Activated CD4-positive, alpha-beta T cell treated with anti-CD3 and anti-CD28 coated beads, Interleukin-2, amount 10 ng/mL, durations not matched to agents 7 days and 5 days (primary cell): ENCODE measurements at places on chromosomes 13 and 19. TPM values are rescaled to one million over a fixed set of nuclear protein-coding genes. Genes with fewer than 3 reads are reported as not detected.

- DNase-seq = no peak
Observed at GRCh38 chr19:14649020-14649419, 25.6 kb downstream of the ADGRE3 start.

DNA sequence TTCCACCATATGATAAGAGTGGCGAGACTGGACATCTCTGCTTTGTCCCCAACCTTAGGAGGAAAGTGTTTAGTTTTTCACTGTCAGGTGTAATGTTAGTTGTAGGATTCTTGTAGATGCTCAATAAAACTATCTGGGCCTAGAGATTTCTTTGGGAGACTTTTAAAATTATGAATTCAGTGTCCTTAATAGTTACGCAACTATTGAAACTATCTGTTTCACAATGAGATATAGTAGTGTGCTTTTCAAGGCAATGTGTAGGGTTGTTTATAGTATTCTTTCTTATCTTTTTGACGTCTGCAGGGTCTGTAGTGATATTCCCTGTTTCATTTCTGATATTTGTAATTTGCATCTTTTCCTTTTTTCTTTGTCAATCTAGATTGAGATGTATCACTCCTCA lies 33.2 kb upstream of the F7 start:
- no peak for DNase-seq

DNA sequence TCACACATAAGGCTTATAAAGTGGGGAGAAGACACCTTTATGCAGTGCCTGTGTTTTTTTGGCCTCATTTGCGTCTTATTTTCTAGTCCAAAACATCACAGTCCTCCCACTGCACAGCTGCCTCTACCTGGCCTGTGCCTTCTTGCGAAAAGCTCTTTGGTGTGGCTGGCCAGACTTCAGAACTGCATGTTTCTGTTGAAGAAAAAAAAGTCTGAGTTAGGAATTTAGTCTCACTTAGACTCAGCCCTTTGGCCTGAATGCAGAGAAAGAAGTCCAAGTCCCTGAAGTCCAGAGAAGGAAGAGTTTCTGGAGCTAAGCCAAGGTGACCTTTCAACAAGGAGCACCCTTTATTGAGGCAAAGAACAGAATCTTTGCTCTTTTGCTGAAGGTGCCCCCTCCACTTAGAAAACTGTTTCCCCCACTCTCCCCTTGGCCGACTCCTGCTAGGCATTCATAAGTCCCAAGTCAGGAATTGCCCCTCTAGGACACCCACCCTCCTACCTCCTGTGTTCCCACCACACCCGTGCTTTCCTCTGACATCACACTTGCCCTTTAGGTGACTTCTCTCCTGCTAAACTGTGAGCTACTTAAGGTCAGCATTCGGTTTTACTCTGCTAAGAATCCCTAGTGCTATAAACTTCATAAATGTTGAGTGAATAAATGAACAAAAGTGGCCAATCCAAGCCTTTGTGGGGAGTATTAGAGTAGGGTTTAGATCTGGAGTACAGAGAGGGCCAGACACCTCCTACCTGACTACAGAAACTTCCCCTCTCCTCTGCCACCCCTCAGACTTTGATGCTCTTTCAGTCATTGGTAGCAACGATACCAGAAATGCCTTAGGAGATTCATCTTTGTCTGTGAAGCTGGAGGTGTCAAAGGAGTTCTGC lies 226.8 kb downstream of the LACC1 start:
- DNase-seq = no peak

GRCh38 chr13:36352350-36352749 lies 6.2 kb upstream of the SPART start:
- no peak for DNase-seq

GRCh38 chr19:19743176-19743575 lies 10.3 kb upstream of the ZNF14 start:
- no peak for DNase-seq

- no peak for DNase-seq
Observed at GRCh38 chr19:30064348-30064699, 122.3 kb downstream of the URI1 start.

The GPR183 gene
- total RNA-seq = 45.1 TPM

The ZNF790 gene
- total RNA-seq = 8.0 TPM

The RNF113B gene
- total RNA-seq = not detected

DNA sequence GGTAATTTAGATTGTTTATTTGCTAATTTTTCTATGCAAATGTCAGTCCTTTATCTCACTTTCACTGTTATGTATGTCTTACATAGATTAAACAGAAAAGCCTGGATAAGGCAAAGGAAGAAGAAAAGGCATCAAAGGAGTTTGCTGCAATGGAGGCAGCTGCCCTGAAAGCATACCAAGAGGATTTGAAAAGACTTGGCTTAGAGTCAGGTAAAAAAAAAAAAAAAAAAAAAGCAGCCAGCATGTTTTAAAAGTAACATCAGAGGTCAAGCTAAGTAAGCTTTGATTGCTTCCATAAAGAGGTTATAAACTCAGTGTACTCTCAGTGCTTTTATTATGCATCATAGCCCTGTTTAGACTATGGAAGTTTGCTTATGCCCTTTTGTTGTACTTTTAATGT lies 3.8 kb downstream of the WBP4 start:
- DNase-seq = no peak

The GAPDHS gene
- not detected for total RNA-seq

GRCh38 chr19:19559931-19560330 lies 21.9 kb downstream of the CILP2 start:
- DNase-seq = peak; percentile 18

- DNase-seq = no peak
Observed at GRCh38 chr13:27355894-27356293, 68.5 kb upstream of the GTF3A start.

DNA sequence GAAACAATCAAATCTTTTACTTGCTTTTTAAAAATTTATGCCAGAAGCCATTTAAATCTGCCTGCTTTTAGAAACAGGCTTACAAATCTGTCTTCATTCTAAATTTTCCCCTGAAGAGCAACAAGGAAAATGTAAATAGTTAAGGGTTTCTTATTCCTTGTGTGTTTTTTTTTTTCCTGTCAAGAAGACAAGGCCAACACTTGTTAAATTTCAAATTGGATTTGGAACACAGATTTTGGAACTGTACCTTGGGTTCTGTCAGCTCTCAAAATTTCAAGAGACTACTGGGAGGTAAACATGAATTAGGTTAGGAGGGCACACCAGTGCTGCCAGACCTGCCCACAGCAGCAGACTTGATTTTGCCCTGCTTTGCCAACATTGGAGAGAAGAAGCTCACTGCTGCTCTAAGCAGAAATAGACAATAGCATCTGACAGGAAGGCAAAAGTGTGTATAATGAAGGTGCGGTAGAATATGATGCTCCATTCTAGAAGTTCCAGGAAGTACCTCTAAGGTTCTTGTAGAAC lies 121.7 kb downstream of the NHLRC3 start:
- no peak for DNase-seq

DNA sequence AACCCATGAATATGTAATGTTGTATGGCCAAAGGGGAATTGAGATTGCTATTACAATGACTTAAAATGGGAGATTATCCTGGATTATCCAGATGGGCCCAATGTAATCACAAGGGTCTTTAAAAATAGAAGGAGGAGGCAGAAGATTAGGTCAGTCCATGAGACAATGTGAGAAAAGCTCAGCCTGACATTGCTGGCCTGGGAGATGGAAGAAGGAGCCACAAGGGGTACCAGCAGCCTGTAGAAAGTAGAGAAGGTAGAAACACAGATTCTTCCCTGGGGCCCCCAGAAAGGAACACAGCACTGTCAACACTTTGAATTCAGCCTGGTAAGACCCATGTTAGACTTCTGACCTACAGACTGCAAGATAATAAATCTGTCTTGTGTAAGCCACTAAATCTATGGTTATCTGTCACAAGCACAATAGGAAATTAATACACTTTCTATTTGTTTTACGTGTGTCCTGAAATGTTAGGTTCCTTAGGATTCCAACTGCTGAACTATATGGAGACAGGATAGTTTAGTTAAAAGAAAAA lies 132.9 kb upstream of the SERP2 start:
- DNase-seq = no peak

The CEACAM4 gene
- not detected for total RNA-seq

GRCh38 chr19:29248332-29248844 lies 35.4 kb upstream of the UQCRFS1 start:
- no peak for DNase-seq

DNA sequence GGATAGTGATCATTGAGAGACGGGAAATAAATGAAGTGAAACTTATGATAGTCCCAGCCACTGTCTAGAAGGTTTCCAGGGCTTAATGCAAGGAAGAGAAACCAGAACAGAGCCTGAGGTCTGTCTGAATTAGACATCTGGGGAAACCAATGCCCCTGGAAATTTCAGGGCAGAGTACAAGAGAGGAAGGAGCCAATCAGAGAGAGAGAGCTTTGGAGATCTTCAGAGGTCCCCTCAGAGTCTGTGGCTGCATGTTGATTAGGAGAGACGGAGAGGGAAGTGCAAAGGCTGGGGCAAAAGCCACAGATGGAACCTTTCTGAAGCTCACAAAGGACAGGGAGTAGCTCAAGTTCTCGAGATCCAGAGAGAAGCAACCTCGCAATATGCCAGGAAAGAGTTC lies 378.0 kb downstream of the DNAJC15 start:
- no peak for DNase-seq

DNA sequence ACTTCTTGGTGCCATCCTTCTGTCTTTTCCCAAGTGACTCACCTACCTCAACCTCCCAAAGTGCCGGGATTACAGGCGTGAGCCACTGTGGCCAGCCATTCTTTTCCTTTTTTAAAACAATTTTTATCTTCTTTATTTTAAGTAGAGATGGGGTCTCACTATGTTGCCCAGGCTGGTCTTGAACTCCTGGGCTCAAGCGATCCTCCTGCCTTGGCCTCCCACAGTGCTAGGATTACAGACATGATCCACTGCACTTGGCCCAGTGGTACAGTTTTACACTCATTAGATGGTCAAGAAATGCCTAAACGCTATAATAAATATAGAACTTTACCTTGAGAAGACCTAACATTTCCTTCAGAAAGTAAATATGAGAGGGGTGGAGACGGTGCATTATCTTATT lies 24.5 kb downstream of the GP6 start:
- DNase-seq = no peak

- DNase-seq = no peak
Observed at GRCh38 chr13:33073338-33073737, 57.1 kb downstream of the KL start.

The CYP4F8 gene
- not detected for total RNA-seq

- no peak for DNase-seq
Observed at GRCh38 chr13:25046985-25047511, 48.9 kb upstream of the PABPC3 start.

DNA sequence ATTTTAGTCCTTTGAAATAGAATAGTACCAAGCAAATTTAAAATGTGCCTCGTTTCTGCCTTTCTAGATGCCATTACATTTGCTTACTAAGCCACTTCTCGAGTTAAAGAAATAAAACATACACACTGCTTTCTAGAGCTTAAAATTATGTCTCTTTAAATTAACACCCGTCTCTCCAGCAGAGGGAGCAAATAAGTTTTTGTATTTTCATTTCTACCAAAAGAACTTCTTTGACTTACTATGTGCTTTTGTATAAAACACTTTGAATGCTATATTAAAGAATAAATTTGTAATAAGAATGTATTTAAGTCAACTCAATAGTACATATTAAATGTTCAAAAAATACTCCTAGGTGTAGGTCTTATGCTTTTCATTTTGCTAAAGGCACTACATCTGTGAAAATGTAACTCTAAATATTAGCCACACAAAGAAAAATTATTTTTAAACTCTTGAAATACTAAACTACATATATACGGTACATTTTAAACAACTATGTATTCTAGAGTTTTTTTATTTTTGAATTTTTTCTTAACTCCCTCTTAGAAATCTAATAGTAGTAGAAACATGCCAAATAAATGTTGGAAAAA lies 269.3 kb upstream of the MIR17HG start:
- no peak for DNase-seq

The ZNF737 gene
- total RNA-seq = 18.9 TPM

DNA sequence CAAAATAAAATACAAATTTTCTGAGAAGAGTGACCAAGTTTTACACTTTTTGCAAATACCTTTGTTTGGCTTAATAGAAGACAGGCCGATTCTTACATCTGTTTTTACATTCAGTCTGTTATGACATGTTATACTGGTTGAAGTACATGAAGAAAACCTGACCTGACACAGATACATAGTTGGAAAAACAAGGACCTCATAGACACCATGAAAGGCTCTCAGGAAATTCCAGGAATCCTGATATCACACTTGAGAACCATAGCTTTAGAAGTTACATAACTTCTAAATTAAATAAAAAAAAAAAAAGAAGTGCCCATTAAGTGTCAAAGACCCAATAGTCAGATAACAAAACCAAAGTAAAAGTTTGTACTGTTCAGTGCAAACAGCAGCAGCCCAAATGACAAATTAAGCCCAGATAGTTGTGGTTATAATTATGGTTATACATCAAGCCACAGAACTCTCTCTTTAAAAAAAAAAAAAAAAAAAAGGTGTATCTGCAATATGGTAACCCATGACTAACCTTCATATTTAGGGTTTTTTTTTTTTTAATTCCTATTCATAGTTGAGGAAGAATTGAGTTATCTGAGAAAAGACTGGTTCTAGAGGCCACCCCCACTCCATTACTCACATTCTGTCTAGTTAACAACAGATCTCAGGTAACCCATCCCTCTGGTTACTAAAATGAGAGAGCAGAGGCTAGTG lies 19.8 kb downstream of the RBM26 start:
- no peak for DNase-seq

The CYP2A7 gene
- total RNA-seq = not detected

- DNase-seq = no peak
Observed at GRCh38 chr13:98026457-98026857, 73.0 kb downstream of the IPO5 start.

- peak; percentile 53 for DNase-seq
Observed at GRCh38 chr13:38350114-38350617, 515 bp downstream of the UFM1 start.

The CHST8 gene
- total RNA-seq = not detected

DNA sequence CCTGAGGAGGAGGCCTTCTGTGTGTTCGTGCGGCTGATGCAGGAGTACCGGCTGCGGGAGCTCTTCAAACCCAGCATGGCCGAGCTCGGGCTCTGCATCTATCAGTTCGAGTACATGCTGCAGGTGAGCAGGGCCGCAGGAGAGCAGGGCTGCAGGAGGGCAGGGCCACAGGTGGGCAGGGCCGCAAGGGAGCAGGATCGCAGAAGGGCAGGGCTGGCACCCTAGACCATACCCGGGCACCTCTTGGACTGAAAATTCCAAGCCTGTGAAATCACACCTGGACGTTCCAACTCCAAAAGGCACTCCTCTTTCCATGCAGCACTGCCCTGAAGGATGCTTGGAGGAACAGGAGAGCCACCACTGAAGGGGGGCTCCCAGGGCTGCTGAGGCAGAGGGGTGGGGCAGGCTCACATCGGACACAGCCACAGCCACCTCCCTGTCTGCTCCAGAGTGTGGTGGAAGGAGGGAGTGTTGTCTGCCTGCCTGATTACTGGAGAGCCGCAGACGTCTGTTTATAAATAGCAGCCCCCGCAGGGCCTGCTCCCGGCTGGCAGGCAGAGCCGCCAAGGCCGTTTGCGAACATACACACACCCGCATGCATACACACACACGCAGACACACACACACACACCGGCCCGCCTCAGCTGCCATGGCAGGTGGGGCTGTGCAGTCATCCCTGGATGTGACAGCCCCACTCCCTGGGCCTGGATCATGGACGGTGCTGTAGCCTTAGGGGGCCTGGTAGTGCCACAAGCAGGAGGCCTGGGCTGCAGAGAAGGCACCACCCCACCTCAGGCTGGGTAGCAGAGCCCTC lies 20.2 kb downstream of the EVI5L start:
- no peak for DNase-seq

The CPB2 gene
- total RNA-seq = not detected
